ENCODE measurements at places on chromosomes 13 and 19. TPM values are rescaled to one million over a fixed set of nuclear protein-coding genes. Genes with fewer than 3 reads are reported as not detected.

The NOVA2 gene
- not detected for polyA plus RNA-seq

The PTGER1 gene
- 0.79 TPM for polyA plus RNA-seq

The SMIM44 gene
- polyA plus RNA-seq = not detected

GRCh38 chr13:113558461-113558860 is 26.1 kb upstream of the TFDP1 start:
- DNase-seq = peak; percentile 30

GRCh38 chr19:16232127-16232526 is 34.4 kb downstream of the AP1M1 start:
- DNase-seq = no peak

DNA sequence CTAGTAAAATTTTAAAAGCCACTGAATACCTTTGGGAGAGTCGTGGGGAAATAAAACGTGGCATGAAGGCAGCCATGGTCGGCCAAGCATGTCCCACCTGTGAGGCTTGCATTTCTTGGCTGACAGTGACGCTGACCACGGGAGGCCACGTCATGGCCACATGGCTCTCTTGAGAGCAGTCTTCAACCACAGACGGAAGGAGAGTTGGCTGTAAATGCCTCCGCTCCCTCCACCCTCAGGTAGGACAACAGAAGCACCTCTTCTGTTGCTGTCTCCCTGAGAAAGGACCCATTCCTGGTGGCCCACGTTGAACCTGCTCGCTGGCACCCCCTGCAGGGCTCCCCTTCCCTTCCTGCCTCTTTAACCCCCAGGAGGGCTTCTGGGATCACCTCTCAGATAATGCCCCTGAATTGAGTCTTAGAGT is 10.6 kb upstream of the LRRC25 start:
- DNase-seq = no peak
